SJSA1 (cell line): ENCODE measurements at places on chromosomes 12 and 14. TPM values are rescaled to one million over a fixed set of nuclear protein-coding genes. Genes with fewer than 3 reads are reported as not detected.

GRCh38 chr14:91372671-91373495 lies 44.7 kb downstream of the CCDC88C start:
- no peak overlapping the region for H3K27ac ChIP-seq
- H3K4me1 ChIP-seq: no peaks in the 10 kb centered on the region
- no peak for DNase-seq

GRCh38 chr14:36757734-36758601 lies 96.3 kb downstream of the PAX9 start:
- DNase-seq: no peak
- no peaks in the 10 kb centered on the region for H3K27me3 ChIP-seq
- no peak overlapping the region for H3K4me3 ChIP-seq
- no peak overlapping the region for H3K27ac ChIP-seq
- no peaks in the 10 kb centered on the region for H3K36me3 ChIP-seq

DNA sequence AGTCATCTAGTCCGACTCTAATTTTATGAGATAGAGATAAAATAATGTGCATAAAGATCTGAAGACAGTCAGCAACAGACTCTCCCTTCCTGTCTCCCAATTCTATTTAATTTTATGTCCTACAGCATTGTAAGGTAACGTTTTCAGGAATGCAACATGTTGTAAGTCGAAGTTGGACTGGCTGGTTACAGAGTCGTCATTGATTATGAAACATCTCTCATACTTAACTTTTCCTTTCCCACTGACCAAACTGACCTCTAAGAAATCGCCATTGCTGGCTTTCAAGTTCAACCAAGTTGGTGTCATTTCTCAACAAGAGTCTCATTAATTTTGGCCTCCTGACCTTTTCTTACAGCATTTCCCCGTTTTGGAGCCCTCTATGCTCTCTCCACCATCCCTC lies 4.9 kb upstream of the RIC8B start:
- H3K36me3 ChIP-seq: 0 out of 2 replicates have a peak, but pooled peaks cover 1% of the 10 kb centered on the region
- no peaks in the 10 kb centered on the region for H3K27me3 ChIP-seq
- peaks cover 35% of the 10 kb centered on the region for H3K4me1 ChIP-seq
- H3K4me3 ChIP-seq: no peak overlapping the region

GRCh38 chr14:37587881-37588666 lies 7.0 kb downstream of the FOXA1 start:
- no peaks in the 10 kb centered on the region for H3K36me3 ChIP-seq
- H3K4me1 ChIP-seq: peaks cover 5% of the 10 kb centered on the region; the same call in 1 of the 2 replicates
- H3K4me3 ChIP-seq: no peak overlapping the region
- 0 out of 2 replicates have a peak, but pooled peaks cover 2% of the 10 kb centered on the region for H3K27me3 ChIP-seq
- no peak for DNase-seq

- no peaks in the 10 kb centered on the region for H3K36me3 ChIP-seq
- no peaks in the 10 kb centered on the region for H3K4me1 ChIP-seq
- no peaks in the 10 kb centered on the region for H3K27me3 ChIP-seq
- no peak overlapping the region for H3K4me3 ChIP-seq
- no peak for DNase-seq
Observed at GRCh38 chr14:39860596-39861228, 428.5 kb upstream of the FBXO33 start.

DNA sequence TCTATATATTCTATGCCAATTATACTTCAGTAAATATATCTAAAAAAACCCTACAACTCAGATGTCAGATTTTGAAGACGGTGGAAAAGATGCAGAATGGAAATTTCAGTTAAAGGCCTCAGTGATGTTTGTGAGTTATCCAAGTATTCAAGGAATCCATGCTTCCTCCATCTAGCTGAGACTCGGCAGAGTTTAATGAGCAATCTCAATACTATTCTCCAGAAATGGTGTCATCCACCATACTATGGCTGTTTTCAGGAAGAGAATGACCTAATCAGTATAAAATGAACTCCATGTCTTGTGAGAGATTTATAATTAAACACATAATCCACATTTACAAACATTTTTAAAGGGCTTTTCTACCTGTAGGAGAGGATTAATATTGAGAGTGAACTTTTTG lies 66.0 kb downstream of the KLHL28 start:
- peaks cover 16% of the 10 kb centered on the region; the same call in 1 of the 2 replicates for H3K4me1 ChIP-seq
- H3K4me3 ChIP-seq: no peak overlapping the region
- no peak overlapping the region for H3K27ac ChIP-seq
- H3K27me3 ChIP-seq: no peaks in the 10 kb centered on the region
- peaks cover 6% of the 10 kb centered on the region for H3K36me3 ChIP-seq

DNA sequence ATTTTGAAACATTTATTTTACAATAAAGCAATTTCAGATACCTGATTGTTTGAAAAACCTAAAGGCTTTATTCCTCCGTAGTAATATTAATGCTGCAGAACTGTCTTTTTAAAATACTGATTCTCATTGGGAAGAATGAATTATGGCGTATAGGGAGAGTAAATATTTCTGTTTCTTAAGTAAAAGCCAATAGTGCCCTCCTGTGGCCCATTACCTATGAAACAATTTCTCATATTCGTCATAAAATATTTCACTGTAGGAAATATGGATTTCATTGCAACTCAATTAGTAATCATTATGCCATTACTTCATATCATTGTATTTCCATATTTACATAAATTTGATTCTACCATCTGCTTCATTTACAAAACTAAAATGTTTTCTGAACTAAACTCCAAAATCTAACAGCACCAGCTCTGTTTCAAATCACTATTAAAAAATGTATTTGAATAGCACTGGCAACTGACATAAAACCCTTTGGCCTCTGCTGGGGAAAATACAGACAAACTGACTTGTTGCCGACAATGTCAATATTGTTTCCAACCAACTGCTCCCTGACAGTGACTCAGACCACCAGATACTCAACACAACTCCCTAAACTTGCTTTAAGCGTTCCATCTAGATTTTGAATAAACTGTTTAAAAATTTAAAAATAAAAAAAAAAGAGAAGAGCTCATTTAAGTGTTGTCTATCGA lies 290.3 kb downstream of the NAV3 start:
- H3K36me3 ChIP-seq: peaks cover 45% of the 10 kb centered on the region
- no peaks in the 10 kb centered on the region for H3K4me1 ChIP-seq
- no peak for DNase-seq
- no peaks in the 10 kb centered on the region for H3K27me3 ChIP-seq

GRCh38 chr14:34128665-34129064 lies 177.8 kb upstream of the EGLN3 start:
- no peak overlapping the region for H3K27ac ChIP-seq
- no peaks in the 10 kb centered on the region for H3K27me3 ChIP-seq
- DNase-seq: no peak
- H3K36me3 ChIP-seq: no peaks in the 10 kb centered on the region
- H3K4me1 ChIP-seq: no peaks in the 10 kb centered on the region; the same call in none of the 2 replicates

DNA sequence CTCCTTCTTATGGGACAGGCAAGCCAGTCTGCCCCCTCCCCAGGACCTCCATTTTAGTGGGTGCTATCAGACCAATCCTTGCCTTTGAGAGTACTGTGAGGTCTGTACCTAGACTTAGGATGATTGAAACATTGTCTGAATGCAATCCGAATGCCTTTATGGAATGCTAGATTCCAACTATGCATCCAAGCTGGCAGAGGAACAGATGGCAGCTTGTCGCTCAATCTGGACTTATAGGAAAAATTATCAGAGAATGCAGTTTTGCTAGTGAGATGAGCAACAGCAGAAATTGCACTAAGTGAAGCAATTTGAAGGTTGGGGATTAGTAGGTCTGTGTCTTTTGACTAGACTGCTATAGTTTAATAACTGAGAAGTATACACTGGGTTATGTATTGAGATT lies 109.1 kb downstream of the DYRK2 start:
- no peak overlapping the region for H3K4me3 ChIP-seq
- H3K27ac ChIP-seq: no peak overlapping the region
- no peaks in the 10 kb centered on the region for H3K27me3 ChIP-seq
- H3K4me1 ChIP-seq: no peaks in the 10 kb centered on the region
- H3K36me3 ChIP-seq: no peaks in the 10 kb centered on the region
- DNase-seq: no peak

Gene PLEKHA5
- 11.9 and 21.1 TPM in 2 replicates for total RNA-seq
